ENCODE measurements at places on chromosomes 7 and 10.

DNA sequence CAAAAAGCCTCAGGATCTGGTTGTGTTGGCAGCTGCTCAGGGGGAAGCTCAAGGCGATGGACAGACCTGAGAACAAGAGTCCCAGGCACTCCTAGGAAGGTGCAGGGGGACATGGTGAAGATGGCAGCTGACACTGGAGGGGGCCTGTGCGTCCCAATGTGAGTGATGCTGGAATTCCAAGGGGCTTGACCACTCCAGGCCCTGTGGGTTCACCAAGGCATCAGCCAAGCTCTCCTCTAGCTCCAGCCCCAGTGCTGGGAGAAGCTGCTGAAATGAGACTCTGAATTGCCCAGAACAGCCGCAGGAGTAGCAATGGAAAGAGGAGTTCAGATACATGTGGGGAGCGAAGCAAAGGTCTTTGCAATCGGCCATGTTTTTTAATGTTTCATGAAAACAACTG, 16.0 kb downstream of the UPP1 start:
- no peak for DNase-seq

DNA sequence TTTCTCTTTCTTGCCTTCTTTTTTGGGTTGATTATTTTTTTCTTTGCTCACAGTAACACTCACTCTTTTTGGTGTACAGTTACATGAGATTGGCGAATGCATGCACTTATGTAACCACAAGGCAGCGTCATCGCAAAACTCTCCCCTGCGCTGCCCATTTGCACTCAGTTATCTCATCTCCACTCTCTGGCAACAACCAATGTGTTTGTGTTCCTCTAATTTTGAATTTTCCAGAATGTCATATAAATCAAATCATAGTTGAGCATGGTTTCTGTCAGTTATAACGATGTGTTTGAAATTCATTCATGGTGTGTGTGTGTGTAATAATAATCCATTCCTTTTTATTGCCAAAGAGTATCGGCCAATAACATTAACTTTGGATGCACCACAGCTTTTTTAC, 23.0 kb upstream of the IGFBP3 start:
- DNase-seq: no peak

GRCh38 chr7:143960813-143961610, 6.4 kb downstream of the OR2F1 start:
- DNase-seq: no peak

DNA sequence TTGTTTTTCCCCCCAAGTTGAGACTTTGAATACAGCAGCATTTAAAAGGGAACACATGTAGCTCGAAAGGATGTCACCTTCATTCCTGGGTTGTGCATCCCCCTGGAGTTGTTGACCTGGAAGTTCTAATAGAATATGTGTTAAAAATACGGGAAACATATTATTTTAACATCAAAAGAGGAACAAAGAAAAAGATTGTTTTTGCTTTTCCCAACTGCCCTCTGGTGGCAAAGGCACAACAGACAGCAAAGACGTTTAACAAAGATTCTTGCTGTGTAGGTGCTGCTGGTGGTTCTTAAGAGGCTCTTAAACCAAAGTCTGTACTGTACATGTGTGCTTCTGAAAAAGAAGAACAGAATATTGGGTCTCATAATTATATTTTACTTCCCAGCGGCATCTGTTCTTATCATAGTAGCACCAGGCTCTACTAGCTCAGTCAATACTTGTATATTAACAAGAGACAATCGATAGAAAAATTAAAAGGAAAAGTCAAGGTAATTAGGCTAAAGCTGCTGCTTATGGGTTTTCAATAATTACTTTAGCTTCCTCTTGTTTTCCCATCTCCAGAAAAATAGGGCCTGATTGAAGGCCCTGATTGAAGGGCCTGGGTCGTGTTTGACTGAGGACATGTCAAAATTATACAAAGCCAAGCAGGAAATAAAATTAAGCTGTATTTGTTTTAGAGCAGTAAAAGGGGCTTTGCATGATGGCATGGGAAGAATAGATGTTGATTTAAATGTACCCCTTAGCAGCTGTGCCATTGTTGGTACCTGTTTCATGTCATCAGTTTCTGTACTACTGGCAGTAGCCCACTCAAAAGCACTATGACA, 384.2 kb upstream of the LRGUK start:
- DNase-seq: no peak

DNA sequence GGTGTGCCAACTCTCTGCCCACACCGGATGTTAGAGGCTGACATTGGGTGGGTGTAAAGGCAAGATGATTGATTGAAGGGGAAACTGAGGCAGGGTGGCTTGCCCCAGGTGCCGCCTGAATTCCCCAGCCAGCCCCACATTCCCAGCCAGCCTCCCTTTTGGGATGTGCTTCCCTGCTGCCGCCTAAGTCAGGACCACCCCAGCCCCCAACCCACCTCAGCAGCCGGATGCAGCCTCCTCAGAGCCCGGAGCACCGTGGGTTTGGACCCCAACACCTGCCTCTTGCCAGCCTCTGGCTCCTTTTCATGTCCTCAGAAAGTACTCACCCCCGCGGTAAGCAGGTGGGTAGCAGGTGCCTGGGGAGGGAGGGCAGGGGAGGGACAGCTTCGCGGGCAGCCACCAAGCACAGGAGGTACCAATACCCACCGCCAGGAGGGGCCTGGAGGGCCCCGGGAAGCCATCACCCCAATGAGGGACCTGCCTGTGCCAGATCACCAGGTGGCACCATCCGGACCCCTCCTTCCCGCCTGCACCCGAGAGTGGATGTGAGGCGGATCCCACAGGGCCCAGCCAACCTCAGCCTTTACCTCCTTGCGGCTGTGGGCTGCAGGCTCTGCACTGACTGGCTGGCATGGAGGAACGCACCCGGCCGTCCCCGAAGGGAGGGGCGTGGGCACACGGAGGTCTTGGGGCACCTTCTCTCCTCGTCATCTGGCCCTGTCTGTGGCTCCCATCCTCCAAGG, 60.5 kb downstream of the PWWP2B start:
- no peak for DNase-seq

DNA sequence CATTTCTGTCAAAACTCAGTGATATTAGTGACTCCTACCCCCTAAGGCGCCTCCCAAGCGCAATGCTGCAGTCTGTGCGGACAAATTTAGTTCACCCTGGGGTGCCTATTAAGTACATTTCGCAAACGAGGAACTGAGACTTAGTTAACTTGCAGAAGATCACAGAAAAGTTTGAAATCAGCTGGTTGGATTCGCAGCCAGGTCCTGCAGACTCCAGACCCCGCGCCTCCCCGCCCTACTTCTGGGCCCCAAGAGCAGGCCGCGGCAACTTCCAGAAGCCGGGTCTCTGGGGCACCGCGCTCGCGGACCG, 588 bp downstream of the CYREN start:
- no peak for DNase-seq

GRCh38 chr7:33276325-33276724, 147.0 kb downstream of the BBS9 start:
- no peak for DNase-seq

DNA sequence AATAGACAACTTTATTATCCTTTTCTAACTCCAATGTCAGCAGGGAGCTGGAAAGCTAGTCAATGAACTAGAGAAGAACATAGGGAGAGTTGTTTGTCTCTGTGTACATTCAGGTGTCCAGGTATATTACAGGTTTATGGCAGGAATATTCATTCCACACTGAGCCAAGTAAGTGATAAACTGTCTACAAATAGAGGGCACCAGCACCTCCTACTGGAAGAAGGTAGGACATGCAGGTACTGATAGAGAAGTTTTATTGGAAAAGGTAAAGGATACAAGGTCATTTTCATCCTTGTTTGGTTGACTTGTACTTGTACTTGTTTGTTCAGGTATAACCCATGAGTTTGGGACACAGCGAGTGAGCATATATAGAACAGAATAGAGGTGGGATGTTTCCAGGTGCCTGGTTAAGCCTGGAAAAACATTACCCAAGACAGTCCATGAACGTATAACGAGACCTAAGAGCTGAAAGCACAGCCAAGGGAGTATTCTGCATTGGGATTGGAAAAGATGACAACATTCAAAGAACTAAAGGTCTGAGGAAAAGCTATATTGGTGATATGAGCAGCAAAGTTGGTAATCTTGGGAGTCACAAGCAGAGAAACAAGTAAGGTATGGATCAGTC, 61.4 kb upstream of the PPP1R3C start:
- no peak for DNase-seq

- DNase-seq: no peak
Observed at GRCh38 chr7:21193895-21194294, 234.0 kb upstream of the SP4 start.

DNA sequence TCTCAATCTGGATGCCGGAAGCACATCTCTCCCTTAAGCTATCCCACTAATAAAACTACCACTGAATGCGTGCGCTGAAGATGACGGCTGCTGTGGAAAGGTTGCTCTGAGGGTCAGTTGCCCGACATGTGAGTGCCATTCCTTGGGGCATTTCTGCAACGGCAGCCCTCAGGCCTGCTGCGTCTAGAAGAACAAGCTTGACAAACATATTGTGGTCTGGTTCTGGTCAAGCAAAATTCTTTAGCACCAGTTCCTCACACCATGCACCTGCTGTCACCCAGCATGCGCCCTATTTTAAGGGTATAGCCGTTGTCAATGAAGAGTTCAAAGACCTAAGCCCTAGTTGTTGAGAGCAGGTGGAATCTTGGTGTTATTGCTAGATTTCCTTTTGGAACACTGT, 184.2 kb downstream of the SRPK2 start:
- DNase-seq: no peak

- no peak for DNase-seq
Observed at GRCh38 chr7:104789780-104790179, 224.2 kb upstream of the KMT2E start.

DNA sequence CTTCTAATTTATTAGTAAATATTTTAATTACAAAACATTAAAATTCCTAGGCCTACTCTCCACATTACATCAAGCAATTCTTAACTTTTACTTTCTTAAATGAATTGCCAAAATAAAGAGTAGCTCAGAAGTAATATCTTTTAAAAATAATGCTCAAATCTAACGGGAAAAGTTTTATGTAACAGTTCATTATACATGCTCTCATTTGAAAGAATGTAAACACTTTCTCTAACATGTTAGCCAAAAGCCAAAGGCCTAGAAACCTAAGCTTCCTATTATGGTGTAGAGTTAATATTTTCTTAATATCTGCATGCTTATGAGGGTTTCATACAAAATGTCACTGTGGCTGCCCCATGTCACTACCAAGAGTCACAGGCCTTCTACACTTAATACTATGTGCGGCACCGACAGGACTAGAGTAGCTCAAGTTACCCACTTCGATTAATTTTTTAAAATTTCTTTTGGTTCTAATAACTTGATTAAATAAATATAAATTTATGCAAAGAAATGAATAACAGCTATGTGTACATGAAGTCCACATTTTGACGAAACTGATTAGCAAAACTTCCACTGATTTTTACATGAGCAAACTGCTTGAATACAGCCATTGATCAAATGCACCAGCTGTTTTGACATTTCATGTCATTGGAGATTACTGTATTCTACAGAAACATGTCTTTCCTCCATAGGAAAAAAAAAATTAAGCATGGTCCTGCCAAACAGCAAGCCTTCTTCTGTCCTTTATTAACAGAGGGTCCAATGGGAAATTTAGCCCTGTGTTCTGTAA, 3.5 kb downstream of the COBL start:
- DNase-seq: no peak

- peak; percentile 57 for DNase-seq
Observed at GRCh38 chr7:96388166-96388565, 66.3 kb upstream of the SLC25A13 start.

DNA sequence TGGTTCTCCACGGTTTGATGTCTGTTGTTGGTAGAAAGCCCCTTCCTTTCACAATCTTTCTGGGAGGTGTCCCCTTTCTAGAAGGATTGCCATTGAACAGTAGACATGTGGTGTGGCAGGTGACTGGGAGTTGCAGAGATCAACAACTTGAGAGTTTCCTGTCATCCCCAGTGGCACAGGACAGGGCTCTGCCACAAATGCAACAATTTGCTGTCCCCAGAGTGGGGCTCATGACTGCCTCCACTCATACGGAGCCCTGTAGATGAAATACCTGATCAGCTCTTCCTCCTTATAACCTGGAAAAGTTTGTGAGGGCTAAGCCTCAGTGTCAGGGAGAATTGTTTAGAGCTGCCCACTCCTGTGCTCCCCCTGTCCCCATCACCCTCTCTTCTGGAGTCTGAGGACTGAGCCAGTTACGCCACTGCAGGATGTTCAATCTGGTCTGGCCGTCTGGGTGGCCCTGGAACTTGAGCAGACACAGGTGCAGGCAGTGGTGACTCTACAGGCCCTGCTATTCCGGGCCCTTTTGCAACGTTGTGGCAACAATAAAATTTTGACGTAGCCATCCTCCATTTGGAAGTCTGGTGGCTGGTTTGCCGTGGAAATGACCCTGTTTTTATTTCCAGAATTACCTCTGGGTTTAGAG, 6.5 kb downstream of the DBNL start:
- DNase-seq: no peak

DNA sequence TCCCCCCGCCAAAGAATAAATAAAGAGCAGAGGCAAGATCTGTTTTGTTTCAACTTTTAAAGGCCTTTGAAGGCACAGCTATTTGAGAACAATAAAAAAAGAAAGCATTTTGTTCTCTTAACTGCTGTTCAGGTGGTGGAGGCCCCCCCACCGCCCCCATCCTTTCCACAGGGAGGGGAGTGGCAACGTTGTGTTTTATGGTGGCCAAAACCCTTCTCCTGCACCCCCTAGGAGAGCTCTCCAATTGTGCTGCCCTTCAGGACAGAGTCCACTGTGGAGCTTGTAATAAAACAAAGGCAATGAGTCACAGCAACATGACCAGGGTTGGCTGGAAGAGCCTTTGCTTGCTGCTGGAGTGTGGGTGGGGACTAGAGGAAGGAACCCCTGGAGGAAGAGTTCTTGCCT, 987.9 kb downstream of the KCNMA1 start:
- DNase-seq: no peak

- no peak for DNase-seq
Observed at GRCh38 chr7:158074896-158075632, 512.6 kb downstream of the PTPRN2 start.

DNA sequence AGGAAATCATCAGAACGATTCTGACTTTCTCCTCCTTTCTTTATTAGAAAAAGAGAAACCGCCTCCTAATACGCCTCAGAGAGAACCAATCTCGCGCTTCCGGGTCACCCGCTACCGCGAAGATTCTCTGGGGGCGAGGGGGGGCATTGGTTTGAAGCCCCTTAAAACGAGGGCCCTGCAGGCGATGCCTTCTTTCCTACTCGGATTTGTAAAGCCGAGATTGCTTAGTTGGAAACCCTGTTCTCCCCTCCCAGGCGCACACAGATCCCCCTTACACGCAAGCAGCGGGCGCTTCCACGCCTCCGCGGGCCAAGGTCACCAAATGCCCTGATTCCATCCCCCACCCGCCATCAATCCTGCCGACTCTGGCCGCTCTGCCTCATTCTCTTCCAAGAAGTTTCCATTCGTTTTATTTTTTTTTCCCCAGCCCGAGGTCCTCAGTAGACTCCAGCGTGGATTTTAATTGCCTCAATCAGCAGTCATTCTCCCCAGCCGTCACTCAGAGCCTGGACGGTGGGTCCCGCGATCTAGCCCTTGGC, 1.1 kb upstream of the GAD2 start:
- no peak for DNase-seq

- no peak for DNase-seq
Observed at GRCh38 chr10:118546479-118546878, 49.0 kb downstream of the PRLHR start.
